Hair follicle dermal papilla cell (primary cell): ENCODE measurements at places on chromosomes 12 and 14. TPM values are rescaled to one million over a fixed set of nuclear protein-coding genes. Genes with fewer than 3 reads are reported as not detected.

The KITLG gene
- total RNA-seq = 105 and 131 TPM in 2 replicates

The NEUROD4 gene
- not detected in 2 replicates for total RNA-seq

The PLEKHD1 gene
- under 0.01 and 0.24 TPM in 2 replicates for total RNA-seq

The EML1 gene
- 38.3 and 41.9 TPM in 2 replicates for total RNA-seq

The ACRBP gene
- 0.16 TPM in 1 of 2 replicates, not detected in the other for total RNA-seq

The MIPOL1 gene
- 7.7 and 10.1 TPM in 2 replicates for total RNA-seq

The PPP4R4 gene
- total RNA-seq = 2.7 and 5.4 TPM in 2 replicates

The CCDC85C gene
- 2.9 and 4.7 TPM in 2 replicates for total RNA-seq

The PIANP gene
- total RNA-seq = 0.24 and 2.1 TPM in 2 replicates

The KRT82 gene
- total RNA-seq = not detected in 2 replicates

The GNPNAT1 gene
- total RNA-seq = 23.6 and 26.6 TPM in 2 replicates

The KRT86 gene
- under 0.01 TPM in 1 of 2 replicates, not detected in the other for total RNA-seq

The ABCC9 gene
- 7.7 and 9.1 TPM in 2 replicates for total RNA-seq

The KRT79 gene
- not detected in 2 replicates for total RNA-seq

The RERG gene
- 0.24 TPM in 1 of 2 replicates, not detected in the other for total RNA-seq

The IL31 gene
- total RNA-seq = not detected in 2 replicates

The FAM90A1 gene
- 0.12 and 0.16 TPM in 2 replicates for total RNA-seq

The MDGA2 gene
- total RNA-seq = not detected in 2 replicates

The ADGRD1 gene
- total RNA-seq = under 0.01 and 0.36 TPM in 2 replicates

The FOXA1 gene
- under 0.01 and 0.24 TPM in 2 replicates for total RNA-seq

The WNT5B gene
- total RNA-seq = 312 and 507 TPM in 2 replicates
